Osteoblast (primary cell): ENCODE measurements at places on chromosomes 3 and 15. TPM values are rescaled to one million over a fixed set of nuclear protein-coding genes. Genes with fewer than 3 reads are reported as not detected.
A peak's percentile ranks its signal among the peaks of the same experiment; 100 is the strongest.

UNC13C gene
- under 0.01 TPM in 1 of 2 replicates, not detected in the other for total RNA-seq

PLD1 gene
- 18.1 and 29.5 TPM in 2 replicates for total RNA-seq

CD80 gene
- 2.5 and 3.2 TPM in 2 replicates for total RNA-seq

DNA sequence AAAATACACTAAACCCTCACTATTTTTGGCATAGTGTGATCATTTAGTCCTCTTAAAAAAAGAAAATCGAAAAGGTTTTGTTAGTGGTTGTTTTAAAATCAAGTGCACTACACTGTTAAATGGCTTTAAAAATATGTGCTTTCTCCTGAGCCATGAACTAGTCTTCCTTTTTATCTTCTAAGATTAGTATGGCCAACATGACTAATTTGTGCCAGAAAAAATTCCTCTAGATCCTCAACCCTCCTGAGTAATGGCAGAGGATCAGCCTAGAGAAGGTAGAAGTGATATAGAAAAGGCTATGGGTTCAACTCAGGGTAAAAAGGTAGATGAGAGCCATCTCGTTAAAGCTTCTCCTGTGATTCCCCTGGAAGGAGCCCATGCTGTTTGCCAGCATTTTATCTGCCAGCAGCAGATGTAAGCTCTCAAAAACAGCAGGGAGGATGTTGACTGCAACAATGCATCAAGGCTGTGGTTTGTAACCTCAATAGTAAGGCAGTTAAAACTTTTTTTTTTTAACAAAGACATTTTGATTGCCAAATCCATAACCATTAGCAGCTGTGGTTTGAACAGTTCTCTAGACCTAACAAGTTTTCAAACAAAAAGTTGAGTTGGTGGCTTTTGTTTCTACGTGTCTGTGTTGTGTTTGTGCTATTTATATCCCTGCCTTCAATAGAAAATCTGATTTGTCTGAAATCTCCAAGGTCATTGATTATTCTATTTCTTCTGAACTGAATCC is 30.2 kb upstream of the ZNF609 start:
- DNase-seq: peak; percentile 74

DNA sequence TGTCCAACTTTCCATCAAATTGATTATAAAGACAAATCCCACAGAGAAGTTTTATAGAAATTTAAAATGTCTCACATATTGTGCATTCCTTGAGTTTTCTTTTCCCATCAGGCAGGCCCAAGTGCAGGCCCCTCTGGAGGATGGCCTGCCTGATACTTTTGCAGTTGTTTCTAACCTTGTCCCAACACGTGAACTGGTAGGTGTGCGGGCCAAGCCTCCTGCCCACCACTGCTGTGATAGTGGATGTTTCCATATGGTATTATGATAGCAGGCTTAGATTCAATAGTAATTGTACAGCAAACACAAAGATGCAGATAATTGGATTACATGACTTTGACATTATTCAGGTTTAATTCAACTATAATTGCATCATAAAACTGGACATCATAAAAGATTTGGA is 1.4 kb downstream of the P2RY12 start:
- no peak for DNase-seq

DNA sequence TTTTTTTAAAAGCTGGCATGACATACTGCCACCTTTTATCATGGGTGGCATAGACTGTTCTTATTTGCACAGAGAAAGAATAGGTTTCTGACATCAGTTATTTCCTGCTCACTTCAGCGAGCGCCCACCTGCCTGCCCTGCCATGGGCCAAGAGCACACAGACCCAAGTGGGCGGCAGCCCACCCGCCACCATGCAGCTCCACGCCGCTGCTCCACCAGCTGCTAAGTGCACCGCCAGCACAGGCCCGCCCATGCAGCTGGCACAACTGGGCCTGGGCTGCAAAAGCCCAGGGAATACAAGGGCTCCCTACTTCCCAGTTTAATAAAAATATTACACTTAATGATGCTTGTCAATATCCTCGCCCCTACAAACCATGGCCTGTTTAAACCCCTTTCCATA is 15.4 kb downstream of the ZNF148 start:
- no peak for DNase-seq

DNA sequence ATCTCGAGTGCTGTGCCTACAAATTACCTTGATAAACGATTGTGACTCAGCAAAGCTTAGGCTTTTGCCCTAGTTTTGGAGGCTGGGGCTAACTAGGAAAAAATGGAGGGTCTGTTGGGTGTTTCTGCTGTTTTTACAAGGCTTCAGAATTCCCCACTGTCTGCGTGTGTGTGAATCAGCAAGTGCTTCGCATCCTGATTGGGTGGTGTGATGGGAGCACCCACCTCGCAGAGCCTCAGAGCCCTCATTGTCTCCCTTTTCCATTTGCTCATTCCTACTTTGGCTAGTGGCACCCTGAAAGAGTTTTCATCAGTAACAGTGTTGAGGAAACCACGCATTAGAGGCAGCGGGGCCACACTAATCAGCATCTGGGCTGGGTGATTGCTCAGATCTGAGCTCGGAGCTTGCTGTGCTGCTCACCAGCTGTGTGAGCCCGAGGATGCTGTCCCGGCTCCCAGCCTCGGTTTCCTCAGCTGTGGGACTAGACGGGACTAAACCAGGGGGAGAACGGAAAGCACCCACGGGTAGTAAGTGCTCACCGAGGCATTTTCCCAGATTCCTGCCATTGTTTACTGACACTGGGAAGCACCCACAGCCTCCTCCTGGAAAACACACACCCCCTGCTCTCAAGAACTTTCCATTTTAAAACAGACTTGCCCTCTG is 40.6 kb downstream of the GOLGA8S start:
- DNase-seq: no peak

DNA sequence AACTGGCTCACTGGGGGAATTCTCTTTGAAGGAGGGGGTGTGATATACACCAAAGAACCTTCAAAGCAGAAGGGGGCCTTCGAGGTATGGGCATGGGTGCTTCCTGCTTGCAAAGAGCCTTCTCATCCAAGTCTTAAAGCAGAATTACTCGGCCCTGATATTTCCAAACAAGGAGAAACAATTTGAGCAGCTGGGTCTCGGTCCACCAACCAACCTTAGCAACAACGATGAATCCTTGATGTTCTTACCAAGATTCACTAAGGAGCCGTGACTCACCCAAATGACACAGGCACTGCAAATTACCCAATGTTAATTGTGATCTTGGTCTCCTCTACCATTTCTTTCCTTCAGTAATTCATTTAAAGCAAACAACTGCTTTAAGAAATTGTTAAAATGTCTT is 7.7 kb downstream of the HOMER2 start:
- DNase-seq: peak; percentile 90
